GM20000 (cell line): ENCODE measurements at places on chromosomes 12 and 14.

DNA sequence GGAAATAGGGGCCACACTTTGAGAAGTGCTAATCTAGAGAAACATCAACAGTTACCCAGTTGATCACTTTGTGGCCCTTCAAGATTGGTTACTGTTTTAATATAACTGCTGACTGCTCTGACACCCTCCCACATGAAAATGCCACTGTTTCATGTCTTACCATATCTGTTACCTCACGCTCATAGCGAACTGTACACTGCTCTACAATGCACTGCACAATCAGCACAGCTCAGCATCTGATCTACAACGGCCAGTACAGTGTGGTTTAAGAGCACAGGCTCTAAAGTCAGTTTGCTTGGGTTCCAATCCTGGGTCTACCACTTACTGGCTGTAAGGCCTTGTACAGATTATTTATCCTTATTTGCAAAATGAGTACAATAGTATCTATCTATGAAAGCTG lies 39.1 kb downstream of the SPPL3 start:
- no peak for DNase-seq

DNA sequence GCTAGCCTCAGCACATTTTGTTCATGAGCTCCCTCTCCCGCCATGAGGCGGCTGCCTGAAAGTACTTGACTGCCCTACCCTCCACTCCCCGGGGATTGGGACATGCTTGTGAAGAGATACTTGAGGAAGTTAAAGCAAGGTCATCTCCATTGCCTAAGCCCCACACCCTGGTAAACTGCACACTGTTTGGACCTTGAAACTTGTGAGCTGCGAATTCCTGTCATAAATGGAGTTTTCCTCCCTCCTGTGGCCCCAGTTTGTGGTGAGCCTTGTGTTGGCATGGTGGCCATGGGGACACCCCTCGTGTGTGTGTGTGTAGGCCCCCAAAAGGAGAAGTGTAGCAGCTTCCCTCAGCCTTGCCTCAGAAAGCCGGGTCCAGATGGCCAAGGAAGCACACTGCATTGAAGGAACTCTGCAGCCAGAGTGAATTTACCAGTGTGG lies 395.5 kb downstream of the ZFP36L1 start:
- DNase-seq, result no peak

GRCh38 chr12:3077572-3078081 lies 448 bp downstream of the TSPAN9 start:
- DNase-seq, result no peak

GRCh38 chr14:99377951-99378350 lies 102.7 kb downstream of the SETD3 start:
- no peak for DNase-seq

GRCh38 chr14:101442451-101442850 lies 118.8 kb upstream of the DIO3 start:
- DNase-seq, result no peak

DNA sequence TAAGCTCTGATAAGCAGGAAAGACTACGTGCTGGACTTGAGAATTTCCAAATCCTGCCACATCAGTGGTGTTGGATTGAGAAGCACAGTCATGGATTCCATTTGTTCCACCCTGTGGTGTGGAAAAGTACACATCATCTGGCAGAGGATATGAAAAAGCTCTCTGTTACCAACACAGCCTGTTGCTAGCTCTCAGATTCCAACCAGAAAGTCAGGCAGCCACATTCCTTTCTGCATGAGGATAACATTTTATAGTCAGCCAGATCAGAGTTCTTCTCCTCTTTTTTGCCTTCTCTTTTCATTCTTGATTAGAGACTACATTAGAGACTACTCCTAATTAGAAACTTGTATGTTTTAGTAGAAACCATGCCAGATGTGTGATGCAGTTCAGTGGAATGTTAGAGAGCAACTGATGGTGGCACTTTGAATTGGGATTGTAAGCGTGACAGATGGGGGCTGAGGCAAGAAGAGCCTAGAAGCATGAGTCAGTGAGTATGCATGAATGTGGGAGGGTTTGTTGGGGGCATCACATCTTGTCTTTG lies 61.2 kb upstream of the STXBP6 start:
- no peak for DNase-seq

GRCh38 chr14:77955816-77956484 lies 156.0 kb downstream of the ADCK1 start:
- DNase-seq, result no peak

- DNase-seq, result no peak
Observed at GRCh38 chr12:106234449-106234848, 13.4 kb downstream of the CKAP4 start.

DNA sequence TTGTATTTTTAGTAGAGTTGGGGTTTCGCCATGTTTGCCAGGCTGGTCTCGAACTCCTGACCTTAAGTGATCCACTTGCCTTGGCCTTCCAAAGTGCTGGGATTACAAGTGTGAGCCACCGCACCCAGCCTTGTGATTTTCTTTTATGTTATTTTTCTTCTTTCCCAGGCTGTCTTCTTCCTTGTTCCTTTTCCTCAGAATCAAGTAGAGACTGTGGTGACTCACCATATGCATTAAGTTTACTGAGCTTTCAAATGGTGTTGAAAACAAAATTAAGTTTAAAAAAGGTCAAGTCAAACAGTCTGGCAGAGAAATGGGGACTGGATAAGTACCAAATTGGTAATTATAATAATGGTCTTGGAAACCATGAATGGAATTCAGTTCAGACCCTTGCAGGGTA lies 5.7 kb downstream of the ARPC3 start:
- DNase-seq, result no peak

DNA sequence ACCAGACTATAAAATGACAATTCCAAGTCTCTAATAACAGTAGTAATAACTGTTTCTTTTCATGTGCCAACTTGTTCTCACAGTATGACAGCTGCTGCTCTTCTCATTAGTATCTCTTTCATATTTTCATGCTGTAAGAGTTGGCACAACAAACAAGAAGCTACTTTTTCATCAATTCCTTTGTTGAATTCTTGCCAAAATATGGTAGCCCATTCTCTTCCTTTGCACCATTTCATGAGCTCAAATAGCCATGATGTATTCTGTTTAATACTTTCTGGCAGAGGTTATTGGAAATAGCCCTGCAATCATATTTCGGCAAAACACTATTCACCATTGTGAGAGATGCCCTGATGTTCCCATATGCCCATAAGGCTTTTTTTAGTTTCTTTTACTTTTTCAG lies 1100.7 kb downstream of the TRHDE start:
- no peak for DNase-seq

- no peak for DNase-seq
Observed at GRCh38 chr12:42373669-42374068, 47.7 kb downstream of the PPHLN1 start.

- DNase-seq, result peak; percentile 32
Observed at GRCh38 chr12:89016970-89017778, 335.1 kb downstream of the DUSP6 start.

GRCh38 chr14:77372304-77372841 lies 4.5 kb downstream of the TMED8 start:
- DNase-seq, result peak; percentile 69

GRCh38 chr12:108856170-108856427 lies 1.3 kb downstream of the SSH1 start:
- DNase-seq, result no peak

GRCh38 chr14:105146181-105146975 lies 22.2 kb downstream of the JAG2 start:
- no peak for DNase-seq

DNA sequence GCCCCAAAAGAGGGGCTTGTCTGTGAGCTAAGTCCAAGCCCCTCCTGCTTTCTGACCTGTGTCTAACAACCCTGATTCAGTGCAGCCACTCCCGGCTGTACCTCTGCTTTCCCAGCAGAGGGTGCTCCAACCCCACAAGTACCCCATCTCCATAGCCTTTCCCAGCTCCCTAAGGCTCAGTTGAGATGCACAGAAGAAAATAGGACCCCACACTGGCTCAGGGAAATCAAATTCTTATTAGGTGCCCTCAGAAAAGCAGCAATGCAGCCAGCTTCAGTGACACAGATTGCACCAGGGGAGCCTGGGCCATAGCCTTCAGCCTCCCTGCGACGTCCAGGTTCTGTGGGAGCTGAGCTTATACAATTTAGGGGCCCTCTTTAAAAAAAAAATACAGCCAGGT lies 49.9 kb downstream of the LRRC74A start:
- peak; percentile 76 for DNase-seq

DNA sequence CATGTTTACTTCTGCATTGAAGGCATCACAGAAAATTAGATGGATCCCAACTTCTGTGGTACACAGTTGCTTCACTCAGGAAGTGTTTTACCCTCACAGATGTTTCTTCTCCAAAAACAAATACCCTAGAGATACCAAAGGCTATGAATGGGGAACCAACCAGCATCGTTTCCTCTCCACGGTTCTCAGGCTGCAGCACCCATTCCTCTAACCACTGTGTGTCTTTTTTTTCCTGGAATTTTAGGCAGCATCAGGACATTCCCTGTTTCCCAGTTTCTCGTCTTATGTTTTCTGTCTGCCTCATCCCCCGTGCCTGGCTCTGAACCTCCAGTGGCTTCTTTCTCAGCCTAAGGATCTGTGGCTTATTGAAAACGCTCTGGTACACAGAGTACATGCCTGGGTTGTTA lies 72.0 kb upstream of the TBX5 start:
- no peak for DNase-seq

DNA sequence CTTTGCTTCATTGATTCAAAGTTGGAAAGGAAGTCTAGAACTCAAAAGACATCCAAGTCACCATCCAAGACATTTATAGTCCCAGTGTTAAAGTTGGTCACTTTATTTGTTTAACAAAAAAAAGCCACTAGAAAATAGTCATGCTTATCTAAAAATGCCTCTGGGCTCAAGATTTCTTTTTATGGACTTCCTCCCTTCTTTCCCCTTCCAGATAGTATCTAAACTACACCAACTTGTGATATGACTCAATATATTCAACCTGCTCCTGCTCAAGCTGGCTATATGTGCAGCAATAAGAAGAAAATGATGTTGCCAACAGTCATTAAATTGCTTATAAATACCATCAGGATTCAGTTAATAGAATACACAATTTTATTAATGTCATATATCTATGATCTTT lies 1177.1 kb downstream of the FLRT2 start:
- no peak for DNase-seq

DNA sequence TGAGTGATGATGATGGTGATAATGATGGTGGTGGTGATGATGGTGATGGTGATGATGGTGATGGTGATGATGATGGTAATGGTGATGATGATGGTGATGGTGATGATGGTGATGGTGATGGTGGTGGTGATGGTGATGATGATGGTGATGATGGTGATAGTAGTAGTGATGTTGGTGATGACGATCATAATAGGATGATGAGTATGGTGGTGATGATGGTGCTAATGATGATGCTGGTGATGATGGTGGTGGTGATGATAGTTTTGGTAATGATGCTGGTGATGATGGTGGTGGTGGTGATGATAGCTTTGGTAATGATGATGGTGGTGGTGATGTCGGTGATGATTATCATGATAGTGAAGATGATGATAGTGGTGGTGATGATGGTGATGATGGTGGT lies 171.5 kb upstream of the SFSWAP start:
- no peak for DNase-seq

DNA sequence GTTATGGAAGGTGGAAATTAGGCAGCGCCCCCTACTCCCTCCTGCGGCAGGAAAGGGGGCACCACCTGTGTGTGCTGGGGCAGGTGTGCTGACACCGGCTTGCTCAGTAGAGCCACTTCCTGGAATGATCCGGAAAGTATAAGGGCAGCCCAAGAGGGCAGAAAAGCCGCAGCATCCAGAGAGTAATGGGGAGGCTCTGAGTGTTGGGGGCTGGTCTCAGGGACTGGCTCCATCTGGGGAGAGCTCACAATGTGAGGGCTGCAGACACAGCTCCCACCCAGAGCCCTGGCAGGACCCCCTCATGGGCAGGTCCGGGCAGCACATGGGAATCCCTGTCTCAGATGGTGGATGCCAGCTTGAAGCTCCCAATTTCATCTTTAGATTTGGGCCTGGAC lies 187.6 kb upstream of the C14orf180 start:
- DNase-seq, result no peak

- no peak for DNase-seq
Observed at GRCh38 chr12:5557906-5558305, 126.0 kb downstream of the NTF3 start.

DNA sequence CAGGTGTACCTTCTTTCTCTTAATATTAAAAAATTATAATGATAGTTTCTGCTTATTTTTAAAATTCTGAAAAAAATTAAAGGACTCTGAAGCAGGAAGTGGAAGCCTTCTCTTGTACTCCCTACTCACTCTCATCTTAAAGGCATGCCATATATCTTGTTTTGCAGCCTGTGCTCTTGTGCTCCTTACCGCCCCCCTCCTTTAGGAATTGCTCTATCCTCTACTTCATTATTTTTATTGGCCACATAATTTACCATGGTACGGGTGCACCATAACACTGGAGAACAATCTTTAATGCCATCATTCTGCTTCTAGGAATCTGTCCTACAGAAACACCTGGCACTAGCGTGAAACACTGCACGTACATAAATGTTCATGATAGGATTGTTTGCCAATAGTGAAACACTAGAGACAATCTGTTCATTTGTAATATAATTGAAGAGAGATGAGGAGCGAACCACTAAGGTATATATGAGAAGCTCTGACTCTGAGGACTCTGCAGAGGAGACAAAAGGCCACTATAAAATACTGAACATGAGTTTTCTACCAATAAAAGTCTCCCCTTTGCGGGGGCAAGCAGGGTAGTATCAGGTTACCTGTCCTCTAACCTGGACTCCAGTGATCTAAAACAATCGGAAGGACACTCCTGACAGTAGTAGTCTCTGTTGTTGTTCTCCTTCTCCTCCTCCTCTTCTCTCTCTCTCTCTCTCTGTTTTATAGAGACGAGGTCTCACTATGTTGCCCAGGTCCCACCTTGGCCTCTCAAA lies 6.3 kb upstream of the NYNRIN start:
- no peak for DNase-seq

- peak; percentile 63 for DNase-seq
Observed at GRCh38 chr12:121465921-121466793, 66.2 kb downstream of the RNF34 start.

GRCh38 chr14:88706425-88706824 lies 86.3 kb downstream of the EML5 start:
- DNase-seq, result no peak

DNA sequence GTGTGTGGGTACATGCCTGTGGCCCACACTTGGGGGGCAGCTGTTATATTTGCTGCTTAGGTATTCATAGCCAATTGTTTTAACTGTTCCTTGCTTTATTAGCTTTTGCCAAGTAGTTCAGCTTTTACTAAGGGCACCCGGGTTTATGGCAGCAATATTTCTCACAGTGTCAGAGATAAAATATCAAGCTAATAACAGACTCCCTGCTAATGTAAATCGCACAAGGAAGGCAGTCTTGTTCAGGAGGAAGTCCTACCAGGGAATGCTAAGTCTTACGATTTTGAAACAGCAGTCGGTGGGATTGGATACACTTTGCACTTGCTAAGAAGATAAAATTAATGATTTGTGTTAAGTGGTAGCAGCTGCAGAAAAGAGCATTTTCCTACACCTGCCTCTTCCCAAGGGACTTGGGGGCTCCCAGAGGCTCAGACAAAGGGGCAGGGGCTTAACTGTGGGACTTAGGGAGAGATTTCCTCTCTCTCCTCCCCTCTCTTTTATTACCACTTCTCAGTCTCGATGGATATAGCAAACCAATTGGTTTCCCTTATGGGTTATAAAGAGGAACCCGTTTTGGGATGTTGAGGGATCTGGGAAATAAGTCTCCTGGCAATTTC lies 175.1 kb downstream of the NRXN3 start:
- no peak for DNase-seq

GRCh38 chr12:27965411-27965810 lies 7.1 kb downstream of the PTHLH start:
- no peak for DNase-seq
